ENCODE measurements at places on chromosomes 1 and 21. TPM values are rescaled to one million over a fixed set of nuclear protein-coding genes. Genes with fewer than 3 reads are reported as not detected.

Gene ABCA4
- total RNA-seq, result 0.48 TPM

Gene TMEM82
- total RNA-seq, result not detected

Gene FCGR1A
- 23.8 TPM for total RNA-seq

Gene RGL1
- total RNA-seq, result 30.8 TPM

Gene PGLYRP4
- total RNA-seq, result 0.48 TPM

Gene LCE3E
- total RNA-seq, result not detected

Data from umbilical cord (tissue), 2 donors.